ENCODE measurements at places on chromosomes 2 and 18.

- no peak for DNase-seq
- no peaks in the 10 kb centered on the region for H3K4me1 ChIP-seq
- no peak overlapping the region for H3K27ac ChIP-seq
- H3K4me3 ChIP-seq, result no peak overlapping the region
- H3K27me3 ChIP-seq, result peaks cover 4% of the 10 kb centered on the region
Observed at GRCh38 chr2:236815746-236816145, 246.1 kb downstream of the ACKR3 start.

DNA sequence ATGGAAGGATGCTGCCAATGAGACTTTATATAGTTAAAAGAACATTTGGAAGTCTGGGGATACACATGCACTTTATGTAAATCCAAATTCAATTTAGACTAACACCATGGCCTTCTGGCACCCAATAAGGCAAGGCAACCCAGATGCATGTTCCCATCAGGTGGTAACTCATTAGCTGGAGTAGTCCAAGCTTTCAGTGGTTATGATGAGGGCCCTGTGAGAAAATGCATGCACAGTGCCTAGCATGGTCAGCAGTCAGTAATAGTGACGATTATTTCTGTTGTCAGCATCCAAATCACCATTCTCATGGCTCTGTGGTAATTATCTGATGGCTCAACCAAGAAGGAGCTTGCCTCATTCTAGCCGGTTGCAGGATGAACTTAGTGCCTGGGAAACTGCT, 70.3 kb upstream of the CTLA4 start:
- no peak overlapping the region for H3K4me3 ChIP-seq
- no peak for DNase-seq
- H3K4me1 ChIP-seq, result peaks cover 37% of the 10 kb centered on the region

DNA sequence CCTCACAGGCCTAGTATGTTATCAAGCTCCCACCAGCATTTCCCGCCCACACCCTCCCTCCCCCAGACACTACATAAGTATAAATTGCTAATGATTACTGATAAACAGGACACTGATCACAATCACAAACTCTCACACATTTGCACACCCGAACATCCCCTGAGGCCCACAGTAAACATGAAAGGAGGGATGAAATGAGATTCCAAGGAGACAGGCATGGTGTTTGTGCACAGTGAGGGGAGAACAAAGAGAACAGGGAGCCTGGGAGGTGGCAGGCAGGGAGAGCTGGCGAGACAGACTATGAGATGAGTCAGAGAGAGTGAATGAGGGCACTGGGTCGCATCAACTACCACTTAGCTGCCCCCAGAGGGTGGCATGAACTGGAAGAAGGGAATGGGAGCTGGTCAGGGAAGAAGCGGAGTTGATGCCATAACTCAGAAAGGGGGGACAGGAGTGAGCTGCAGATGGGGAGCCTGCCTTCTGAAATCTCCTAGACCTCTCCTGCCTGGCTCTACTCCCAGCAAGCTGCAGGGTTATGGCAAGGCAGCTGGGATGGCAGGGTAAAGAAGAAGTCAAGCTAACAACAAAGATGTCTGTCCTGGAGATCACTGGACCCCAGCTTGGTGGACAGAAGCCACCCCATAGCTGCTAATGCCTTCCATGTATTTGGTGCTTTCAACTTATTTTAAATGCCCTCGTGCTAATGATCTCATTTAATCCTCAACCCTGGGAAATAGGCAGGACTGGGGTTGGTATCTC, 5.1 kb downstream of the KIF3C start:
- no peaks in the 10 kb centered on the region for H3K27me3 ChIP-seq
- no peaks in the 10 kb centered on the region for H3K36me3 ChIP-seq
- no peaks in the 10 kb centered on the region for H3K4me1 ChIP-seq
- H3K27ac ChIP-seq, result no peak overlapping the region

GRCh38 chr2:129908721-129909373, 70.6 kb upstream of the RAB6C start:
- no peaks in the 10 kb centered on the region for H3K36me3 ChIP-seq
- no peak for DNase-seq
- peaks cover 3% of the 10 kb centered on the region for H3K27me3 ChIP-seq
- no peak overlapping the region for H3K4me3 ChIP-seq
- H3K4me1 ChIP-seq, result no peaks in the 10 kb centered on the region

DNA sequence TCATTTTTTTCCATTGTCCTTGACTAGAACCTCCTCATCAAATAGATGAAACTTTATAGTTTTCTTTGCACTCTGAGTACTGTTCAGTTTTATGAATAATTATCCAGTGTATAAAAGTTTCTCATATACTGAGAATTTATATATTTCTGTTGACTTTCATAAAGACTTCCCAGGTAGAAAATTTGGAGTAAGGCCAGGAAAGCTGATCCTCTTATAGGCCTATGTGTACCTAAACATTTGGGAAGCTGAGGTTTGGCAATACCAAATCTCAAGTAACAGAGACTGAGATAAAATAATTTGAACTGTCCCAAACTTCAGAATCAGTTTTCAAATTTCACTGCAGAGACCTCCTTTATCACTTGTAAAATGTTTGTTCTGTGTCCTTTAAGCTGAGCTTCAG, 43.4 kb downstream of the CCDC102B start:
- DNase-seq, result no peak
- no peak overlapping the region for H3K27ac ChIP-seq
- no peaks in the 10 kb centered on the region for H3K4me1 ChIP-seq
- no peak overlapping the region for H3K4me3 ChIP-seq
- no peaks in the 10 kb centered on the region for H3K36me3 ChIP-seq

DNA sequence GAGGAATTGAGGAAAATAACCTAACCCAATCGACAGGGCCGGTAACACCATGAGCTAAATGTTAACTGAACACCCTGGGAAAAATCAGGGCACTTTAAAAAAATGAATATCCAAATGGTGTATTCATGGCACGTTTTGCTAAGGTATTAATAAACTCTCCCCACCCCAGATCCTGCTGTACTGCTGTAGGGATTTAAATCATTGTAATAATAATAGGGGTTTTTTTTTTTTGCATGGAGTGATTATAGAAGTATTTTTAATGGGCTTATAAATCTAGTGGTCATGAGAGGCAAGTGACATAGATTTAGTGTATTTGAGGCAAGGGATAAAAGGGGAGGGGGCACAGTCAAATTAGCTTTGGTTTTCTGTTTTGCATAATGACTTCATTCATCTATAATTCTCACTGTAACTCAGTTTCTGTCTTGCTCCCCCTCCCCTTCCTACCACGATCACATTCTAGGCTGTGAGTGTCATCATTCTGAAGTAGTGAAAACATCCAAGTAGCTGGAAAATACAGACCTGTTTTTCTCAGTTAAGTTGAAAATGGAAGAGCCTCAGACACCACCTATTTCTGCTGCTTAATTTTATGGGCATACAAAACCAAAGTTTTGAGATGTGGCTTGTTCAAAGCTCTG, 18.2 kb upstream of the MGAT5 start:
- DNase-seq, result no peak
- peaks cover 82% of the 10 kb centered on the region for H3K4me1 ChIP-seq
- H3K27me3 ChIP-seq, result no peaks in the 10 kb centered on the region
- H3K4me3 ChIP-seq, result no peak overlapping the region

Measured in activated naive CD8-positive, alpha-beta T cell treated with anti-CD3 and anti-CD28 coated beads, Interleukin-2, amount 50 U/mL, for 24 hours (primary cell).